Activated T-helper 9 cell treated with anti-CD3 and anti-CD28 coated beads, Interleukin-2, amount 50 U/mL, for 16 hours (primary cell): ENCODE measurements at places on chromosomes 13 and 19.
A peak's percentile ranks its signal among the peaks of the same experiment; 100 is the strongest.

DNA sequence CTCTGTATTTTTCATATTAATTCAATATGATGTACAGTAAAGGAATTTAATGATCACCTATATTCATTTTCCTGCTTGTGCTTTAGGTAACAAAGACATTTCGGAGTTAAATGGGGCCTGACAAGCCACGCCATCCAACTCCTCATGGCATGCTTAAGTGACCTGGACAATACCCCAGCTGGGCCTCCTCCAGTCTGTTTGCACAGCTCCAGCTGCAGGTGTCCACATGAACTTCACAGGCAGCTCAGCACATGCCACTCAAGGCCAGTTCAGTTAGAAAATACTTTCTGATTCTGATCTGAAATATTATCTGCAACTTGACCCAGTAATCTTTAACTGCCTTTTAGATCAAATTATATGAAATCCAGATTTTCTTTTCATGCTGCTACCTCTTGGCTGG lies 89.6 kb upstream of the SLC15A1 start:
- DNase-seq = no peak

- DNase-seq = no peak
These were observed 15.6 kb upstream of the FBXO17 start for GRCh38 chr19:38990949-38991697.

DNA sequence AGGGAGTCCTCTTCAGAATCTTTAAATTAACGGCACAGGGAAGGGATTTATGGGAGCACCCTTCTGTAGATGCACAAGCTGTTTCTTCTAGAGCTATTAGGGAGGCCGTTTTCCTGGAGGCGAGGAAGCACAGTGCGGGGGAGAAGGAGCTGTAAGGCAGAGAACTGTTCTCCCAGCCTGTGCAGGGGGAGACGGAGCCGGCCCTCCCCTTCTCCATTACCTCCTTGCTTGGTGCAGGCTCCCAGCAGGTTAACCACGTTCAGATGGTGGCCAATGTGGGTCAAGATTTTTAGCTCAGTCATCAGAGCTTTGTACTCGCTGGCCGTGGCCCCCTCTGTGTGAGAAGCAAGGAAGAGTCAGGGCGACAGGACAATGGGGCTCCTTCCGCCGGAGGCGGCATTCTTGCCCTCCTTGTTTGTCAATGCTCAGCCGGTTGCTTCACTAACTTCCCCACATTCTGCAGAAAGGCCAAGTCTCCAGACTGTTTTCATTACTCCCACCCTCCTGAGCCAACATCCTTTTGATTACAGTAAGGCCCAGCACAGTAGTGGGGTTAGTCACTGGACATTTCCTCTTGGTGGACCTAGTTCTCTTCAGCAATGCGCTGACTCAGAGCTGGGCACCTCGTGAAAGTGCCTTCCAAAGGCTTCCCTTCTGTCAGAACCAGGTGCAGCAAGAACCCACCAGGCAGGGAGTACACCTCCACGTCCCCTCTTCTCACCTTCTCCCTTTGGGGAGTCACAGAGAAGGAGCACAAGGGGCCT lies 165.4 kb downstream of the FLT1 start:
- no peak for DNase-seq

GRCh38 chr19:28466107-28467045 lies 746.6 kb downstream of the UQCRFS1 start:
- DNase-seq = no peak

- no peak for DNase-seq
These were observed 530.9 kb downstream of the MYO16 start for GRCh38 chr13:109160357-109160756.

DNA sequence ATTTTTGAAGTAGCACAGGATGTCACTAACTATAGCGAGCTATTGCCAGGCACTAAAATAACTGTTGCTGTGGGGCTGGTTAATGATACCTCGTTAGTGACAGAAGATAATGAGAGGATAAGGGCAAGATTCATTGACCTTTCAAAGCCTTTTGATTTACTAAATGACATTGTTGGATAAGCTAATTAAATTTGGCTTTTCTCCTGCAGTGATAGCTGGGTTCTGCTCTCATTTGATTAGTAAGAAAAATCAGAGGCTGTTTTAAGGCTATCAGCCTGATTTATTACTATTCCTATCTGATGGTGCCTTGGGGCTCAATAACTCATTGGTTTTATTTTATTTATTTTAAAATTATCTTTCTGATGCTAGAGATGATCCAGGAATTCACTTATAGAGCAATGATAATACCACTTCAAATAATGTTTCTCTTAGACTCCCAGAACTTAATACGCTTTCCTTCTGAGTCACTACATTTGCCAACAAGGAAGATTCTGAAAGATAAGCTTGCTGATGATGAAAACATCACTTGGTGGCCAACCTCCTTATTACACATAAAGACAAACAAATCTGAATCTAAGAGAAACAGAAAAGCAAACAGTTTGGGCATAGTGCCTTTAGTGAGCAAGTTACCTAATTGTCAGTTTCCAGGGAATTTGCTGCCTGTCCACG lies 501.3 kb upstream of the ARGLU1 start:
- no peak for DNase-seq

DNA sequence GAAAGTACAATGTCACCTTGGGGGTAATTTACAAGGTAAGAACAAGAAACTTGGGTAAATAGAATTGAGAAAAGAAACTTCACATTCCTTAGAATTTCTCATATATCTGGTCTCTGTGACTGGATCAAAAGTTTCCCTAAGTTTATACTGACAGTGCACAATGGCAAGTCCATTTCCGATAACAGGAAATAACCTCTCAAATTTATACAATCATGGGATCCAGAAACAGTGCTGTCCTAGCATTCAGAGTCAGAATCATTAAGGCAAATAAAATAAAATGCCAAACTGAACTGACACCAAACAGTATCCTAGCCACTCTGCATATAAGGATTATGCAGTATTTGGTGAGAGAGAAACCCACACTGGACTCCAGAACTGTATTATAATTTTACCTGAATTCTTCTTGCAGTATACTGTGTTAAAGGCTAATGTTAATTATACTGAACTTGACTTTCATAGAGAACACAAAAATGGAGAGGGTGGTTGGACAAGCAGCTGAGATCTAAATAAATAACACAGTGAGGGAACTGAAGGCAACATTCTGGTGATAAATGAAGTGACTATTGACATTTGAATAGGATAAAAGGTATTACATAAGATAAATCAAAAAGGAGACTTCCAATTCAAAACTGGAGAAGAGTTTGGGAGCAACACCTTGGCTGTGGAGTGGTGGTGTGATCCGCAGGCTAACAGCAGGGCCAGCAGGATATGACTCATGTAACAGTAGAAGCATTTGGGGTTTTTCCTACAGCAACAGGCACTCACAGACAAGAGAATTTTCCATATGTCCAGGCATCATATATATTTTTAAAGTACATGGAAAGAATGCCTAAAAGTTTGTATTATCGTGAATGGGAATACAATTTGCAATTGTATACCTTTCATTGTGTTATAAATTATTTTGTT lies 932.5 kb upstream of the MIR17HG start:
- DNase-seq = no peak

DNA sequence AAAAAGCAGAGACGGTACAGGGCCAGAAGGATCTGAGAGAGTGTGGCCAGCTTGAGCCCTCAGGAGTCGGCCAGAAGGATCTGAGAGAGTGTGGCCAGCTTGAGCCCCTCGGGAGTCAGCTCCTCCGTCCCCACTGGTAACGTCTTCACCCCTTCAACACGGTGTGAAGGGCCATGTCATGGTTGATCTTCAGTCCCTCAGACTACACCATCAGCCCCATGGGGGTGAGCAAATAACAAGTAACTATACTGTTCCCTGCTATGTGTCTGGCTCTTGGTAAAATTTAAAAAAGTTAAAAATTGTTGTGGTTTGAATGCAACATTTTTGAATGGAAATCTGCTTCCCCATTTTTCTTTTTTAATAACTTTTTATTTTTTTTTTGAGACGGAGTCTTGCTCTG lies 1.6 kb upstream of the ZNF8 start:
- DNase-seq = no peak

DNA sequence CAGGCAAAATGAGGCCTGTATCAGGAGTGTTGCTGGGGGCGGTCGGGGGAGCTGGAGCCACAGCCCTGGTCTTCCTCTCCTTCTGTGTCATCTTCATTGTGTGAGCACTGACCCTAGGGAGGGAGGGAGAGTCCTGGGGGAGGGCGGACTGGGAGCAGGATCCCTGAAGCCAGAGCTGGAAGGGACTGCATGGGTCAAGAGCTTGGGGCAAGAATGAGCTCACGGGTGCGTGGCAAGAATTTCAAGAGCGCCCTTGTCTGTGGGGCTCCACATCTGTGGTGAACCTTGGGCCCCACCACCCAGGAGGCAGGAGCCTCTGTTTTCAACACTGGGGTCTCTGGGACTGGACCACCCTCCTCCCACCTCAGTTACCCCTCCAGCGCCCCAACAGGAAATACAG lies 4.7 kb downstream of the SIGLEC7 start:
- no peak for DNase-seq

DNA sequence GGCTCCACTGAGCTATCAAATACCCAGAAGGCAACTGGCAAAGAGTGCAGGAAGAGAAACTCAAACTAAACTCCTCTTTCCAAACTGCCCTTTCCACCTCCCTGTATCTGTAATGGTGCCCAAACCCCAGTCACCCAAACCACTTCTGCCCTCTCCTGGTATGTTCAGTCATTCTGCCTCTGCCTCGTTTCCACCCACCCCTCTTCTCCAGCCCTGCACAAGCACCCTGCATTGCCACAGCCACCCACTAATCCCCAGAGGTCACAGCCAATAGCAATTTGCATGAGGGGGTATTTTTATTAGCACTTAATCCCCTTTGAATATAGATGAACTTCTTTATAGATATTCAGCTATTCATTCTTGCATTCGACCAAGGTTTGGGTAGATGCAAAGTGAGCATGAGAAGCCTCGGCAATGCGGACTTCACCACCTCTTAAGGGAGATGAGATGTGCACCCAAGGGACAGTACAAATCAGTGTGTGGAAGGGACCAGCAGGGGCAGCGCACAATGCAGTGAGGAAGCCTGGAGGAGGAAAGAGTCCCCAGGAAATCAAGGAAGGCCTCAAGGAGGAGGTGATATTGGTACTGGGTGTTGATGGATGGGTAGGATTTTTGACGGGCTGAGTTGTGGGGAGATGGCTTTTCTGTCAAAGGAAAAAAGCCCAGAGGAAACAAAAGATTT lies 12.4 kb downstream of the TMEM272 start:
- DNase-seq = peak; percentile 20

DNA sequence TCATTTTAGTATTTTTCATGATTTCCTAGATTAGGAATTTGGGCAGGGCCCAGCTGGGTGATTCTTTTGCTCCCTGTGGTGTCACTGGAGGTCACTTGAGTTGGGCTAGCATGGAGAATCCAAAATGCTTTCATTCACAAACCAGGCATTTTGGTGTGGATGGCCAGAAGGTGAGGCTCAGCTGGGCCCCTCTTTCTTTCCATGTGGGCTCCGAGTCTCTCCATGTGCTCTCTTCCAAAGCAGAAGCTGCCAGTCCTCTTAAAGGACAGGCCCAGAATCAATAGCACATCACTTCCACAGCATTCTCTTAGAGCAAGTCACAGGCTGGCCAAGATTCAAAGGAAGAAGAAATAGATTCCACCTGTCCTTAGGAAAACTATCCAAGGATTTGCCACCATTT lies 21.8 kb upstream of the IGLON5 start:
- DNase-seq = no peak

- DNase-seq = no peak
These were observed 21.9 kb downstream of the ONECUT3 start for GRCh38 chr19:1774989-1775772.

DNA sequence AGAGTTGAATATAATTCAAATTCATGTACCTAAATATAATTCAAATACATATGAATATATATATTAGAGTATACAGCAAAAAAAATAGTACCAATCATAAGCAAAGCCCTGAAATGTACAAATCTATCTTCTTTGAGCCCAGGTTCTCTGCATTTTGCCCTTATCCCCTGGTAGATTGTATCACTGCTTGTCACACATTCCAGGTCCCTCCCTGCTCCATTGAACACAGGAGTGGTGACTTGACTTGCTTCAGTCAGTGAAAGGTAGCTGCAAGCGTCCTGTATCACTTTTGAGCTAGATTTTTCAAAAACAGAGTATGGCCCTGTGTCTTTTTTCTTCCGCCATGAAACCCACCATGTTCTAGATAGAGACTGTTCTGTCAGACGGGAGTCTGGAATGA lies 369.4 kb downstream of the LIG4 start:
- DNase-seq = no peak

DNA sequence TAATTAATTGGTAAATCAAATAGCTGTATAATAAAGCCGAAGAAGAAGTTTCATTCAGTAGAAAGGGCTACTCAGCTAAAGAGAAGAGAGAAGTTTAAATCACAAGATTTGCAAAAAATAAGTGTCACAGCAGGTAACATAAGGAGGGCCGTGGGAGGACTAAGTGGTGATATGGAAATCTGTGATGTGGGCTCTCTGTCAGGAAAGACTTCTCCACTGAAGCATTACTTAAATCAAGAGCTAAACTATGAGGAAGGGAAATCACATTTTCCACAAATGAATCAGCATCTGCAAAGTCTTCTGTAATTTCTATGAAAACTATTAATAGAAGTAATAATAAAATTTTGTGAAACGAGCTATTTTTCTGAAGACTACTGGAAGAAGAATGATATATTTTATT lies 153.8 kb downstream of the PCDH9 start:
- no peak for DNase-seq

DNA sequence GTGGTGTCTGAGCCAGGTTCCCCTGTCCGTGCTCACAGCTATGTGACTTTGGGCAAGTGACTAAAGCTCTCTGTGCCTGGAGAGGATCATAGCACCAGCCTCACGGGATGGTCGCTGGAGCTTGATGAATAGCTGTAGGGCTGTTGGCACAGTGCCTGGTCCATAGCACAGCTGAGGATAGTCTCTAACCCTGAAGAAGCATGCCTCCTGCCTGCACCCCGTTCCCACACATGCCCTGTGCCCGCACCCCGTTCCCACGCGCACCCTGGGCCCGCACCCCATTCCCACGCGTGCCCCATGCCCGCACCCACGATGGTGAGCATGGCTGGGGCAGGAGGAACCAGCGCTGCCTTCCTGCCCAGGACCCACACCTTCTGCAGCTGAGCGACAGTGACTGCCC lies 63.7 kb upstream of the F7 start:
- no peak for DNase-seq

- DNase-seq = no peak
These were observed 65.2 kb upstream of the ZNF599 start for GRCh38 chr19:34838248-34838647.

- DNase-seq = no peak
These were observed 93.4 kb upstream of the MCF2L start for GRCh38 chr13:112875627-112876026.

DNA sequence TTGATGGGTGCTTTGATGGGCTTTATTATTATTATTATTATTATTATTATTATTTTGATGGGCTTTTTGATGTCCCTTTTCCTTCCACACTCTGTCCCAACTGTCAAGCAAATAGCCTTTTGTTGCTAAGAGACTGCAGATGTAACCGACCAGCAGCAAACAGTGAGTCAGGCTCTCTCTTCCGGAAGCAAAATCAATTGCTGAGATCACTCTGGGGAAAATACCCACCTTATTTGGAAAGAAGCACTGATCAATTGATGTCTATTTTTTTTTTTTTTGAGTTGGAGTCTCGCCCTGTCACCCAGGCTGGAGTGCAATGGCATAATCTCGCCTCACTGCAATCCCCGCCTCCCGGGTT lies 2.9 kb downstream of the LDLR start:
- DNase-seq = peak; percentile 19

GRCh38 chr19:44887648-44888047 lies 3.4 kb upstream of the TOMM40 start:
- no peak for DNase-seq

- DNase-seq = no peak
These were observed 631.7 kb upstream of the SGCG start for GRCh38 chr13:22549126-22549525.

- no peak for DNase-seq
These were observed 7.5 kb upstream of the OR10H5 start for GRCh38 chr19:15779756-15780476.

- peak; percentile 19 for DNase-seq
These were observed 48.6 kb upstream of the UBE2L5 start for GRCh38 chr13:30373727-30374126.
